NCI-H748 treated with DMSO at 0.1 percent for 48 hours (cell line): ENCODE measurements at places on chromosomes 12 and 14.

- no peak for DNase-seq
Observed at GRCh38 chr12:40168001-40168400, 56.8 kb upstream of the LRRK2 start.

DNA sequence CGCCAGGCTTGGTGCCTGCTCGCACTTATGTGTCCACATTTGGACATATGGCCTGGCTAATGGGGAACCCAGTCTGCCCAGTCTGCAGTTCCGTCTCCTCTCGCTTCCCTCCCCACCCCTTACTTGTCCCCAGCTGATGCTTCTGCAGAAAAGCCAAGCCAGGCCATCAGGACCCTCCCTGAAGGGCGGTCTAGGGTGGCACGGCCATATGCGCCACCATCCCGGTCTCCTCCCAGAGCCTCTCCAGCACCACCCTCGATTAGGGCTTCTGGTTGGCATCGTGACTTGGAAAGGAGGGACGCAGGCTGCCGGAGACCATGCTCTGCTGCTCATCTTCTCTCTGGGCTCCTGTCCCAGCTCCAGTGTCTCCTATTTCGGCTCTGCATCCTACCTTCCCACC, 54.6 kb downstream of the CALM1 start:
- DNase-seq, result no peak

DNA sequence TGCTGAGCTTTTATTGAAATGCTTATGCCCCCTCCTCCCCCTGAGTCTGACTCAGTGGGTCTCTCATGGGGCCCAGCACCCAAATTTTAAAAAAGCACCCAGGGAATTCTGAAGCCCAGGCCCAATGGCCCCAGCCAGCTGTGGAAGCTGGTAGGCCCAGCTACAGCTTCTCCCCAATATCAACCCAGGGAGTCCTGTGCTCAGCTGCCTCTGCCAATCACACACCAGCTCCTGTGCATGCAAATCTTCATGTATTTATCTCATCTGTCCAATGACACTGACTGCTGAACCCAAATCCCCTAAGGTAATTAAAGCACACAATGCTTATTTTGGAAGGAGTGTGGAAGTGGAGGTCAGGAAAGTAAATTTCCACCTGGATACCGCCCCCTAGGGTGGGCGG, 76.3 kb downstream of the CCDC88C start:
- no peak for DNase-seq

DNA sequence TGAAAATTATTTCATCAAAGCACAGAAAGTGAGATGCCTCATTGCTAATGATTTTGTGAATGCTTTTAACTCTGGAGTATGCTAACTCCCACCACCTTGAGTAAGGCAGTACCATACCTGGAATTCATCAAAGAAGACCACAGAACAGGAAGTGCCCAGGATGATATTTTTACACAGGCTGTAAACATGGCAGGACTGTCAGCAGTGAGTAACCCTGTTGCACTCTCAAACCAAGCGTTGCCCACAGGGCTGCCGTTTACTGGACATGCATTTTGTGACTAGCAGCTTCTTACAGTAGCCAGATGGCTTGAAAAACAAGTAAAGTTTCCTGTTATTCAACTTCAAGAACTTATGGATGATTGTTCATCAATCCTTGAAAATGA, 42.4 kb downstream of the RALGAPA1 start:
- no peak for DNase-seq

- no peak for DNase-seq
Observed at GRCh38 chr14:24694680-24695079, 60.7 kb upstream of the GZMB start.
